Left lung (tissue), 14 donors: ENCODE measurements at places on chromosomes 5 and 9. TPM values are rescaled to one million over a fixed set of nuclear protein-coding genes. Genes with fewer than 3 reads are reported as not detected.

The NKD2 gene
- 31.6 TPM for total RNA-seq

The SLC6A7 gene
- not detected for total RNA-seq

The TGFBI gene
- total RNA-seq: 222 TPM

The PCDHA9 gene
- not detected for total RNA-seq

The CDC26 gene
- total RNA-seq: 32.7 TPM

The UGT3A2 gene
- total RNA-seq: 0.31 TPM

The SPATA31C1 gene
- not detected for total RNA-seq
